ENCODE measurements at places on chromosomes 7 and 10.

- no peak for DNase-seq
Observed at GRCh38 chr7:124930655-124931597, 1.3 kb upstream of the POT1 start.

DNA sequence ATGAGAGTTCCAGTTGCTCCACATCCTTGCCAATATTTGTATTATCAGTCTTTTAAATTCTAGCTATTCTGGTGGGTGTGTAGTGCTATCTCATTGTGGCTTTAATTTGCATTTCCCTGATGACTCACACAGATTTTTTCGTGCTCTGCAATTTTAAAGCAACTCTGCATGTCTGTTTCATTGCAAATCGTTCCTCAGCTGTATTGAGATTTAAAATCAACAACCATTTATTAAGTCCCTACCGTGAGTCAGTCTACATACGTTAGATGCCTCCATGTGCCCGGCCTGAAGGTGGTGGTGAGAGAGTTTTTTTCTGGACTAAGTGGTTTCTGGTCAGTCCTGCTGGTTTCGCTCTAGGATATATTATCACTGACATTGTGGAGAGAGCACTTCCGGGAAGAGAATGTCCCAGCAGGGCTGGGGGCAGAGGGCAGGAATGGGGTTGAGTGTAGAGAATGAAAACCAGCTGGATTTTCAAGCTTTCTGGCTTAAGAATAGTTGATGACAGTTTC is 8.4 kb upstream of the HYCC1 start:
- no peak for DNase-seq

DNA sequence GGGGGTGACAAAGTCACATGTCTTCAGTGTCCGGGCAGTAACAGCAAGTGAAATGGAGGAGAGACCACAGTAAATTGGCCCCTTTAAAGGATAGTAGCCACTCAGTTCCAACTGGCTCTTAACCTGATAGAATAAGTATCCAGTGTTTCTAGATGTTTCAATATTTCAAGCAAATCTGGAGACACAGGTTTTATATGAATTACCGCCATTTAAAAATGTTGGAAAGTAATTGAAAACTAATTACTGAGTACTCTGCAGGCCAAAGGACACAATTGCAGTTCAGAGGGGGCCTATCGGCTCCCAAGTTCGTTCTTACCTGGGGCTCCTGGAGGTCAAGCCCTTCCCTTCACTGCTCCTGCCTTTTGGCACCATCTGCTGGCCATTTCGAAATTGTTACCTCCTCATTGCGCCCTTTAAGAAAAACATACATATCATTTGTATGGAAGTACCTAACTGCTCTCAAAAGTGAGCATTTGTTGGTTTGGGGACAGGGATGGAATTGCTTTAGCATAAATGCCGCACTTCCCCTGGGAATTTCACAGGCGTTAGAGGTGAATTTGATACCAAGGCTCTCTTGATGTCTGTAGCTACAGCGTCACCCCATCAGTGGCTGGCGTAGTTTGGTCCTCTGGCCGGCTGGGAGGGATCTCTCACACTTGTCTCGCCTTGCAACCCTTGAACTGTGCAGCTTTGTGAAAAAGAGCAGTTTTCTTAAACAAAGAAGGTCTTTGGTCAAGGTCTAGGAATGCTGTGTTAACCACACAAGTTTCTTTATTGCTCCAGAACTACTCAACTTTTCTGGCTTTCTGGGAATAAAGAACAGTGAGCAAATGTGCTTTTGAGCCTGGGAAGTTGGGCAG is 220.0 kb downstream of the ARHGAP21 start:
- peak; percentile 54 for DNase-seq

DNA sequence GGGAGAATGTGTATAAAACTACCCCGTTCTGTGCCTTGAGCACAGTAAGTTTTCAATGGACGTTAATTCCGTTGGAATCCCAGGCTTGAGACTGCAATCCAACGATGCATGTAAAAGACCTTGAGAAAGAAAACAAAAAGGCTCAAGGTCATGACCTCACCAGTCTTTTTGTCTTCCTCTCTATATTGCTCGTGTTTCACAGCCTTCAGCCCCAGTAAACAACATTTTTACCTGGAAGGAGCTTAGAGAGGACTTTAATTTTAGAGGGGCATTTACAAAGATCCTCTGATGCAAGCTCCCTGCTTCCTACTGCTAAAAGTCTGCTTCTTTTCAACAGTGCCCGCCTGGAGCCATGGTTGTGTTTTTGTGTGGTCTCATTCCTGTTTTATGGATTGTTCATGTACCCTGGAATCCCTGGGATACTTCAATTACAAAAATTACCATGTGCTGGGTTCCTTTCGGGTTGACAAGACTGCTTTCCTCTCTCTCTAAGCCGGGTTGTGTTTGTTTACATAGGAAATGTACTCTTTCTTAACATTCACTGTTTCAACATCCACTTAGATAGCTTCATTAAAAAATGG is 320.1 kb upstream of the NFE2L3 start:
- DNase-seq = no peak

- DNase-seq = no peak
Observed at GRCh38 chr10:6400821-6401465, 179.1 kb downstream of the PRKCQ start.

DNA sequence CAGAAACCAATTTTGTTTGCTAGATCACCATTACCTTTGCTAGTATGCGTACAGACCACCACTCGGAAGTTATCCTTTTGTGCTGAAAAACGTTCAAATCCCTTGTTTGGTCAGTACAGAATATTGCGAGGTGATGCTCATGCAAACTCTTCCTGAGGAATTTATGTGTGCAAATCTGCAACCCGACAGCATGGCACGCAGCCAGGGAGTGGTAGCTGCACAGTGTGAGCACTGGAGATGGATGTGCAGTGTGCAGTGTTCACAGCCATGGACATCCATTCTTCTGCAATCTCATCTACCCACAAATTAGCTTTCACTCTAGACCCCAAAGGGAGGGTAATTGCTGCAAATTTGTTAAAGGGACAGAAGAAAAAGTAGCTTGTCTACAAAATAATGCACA is 72.2 kb downstream of the CACUL1 start:
- DNase-seq = no peak
